HCT116 (cell line): ENCODE measurements at places on chromosomes 4 and X.
A peak's percentile ranks its signal among the peaks of the same experiment; 100 is the strongest.

GRCh38 chrX:29172880-29173279 is 585.6 kb downstream of the IL1RAPL1 start:
- H3K27me3 ChIP-seq: no peaks in the 10 kb centered on the region
- no peak overlapping the region for H3K27ac ChIP-seq
- no peak overlapping the region for H3K4me3 ChIP-seq
- H3K36me3 ChIP-seq: no peaks in the 10 kb centered on the region
- no peak for DNase-seq

DNA sequence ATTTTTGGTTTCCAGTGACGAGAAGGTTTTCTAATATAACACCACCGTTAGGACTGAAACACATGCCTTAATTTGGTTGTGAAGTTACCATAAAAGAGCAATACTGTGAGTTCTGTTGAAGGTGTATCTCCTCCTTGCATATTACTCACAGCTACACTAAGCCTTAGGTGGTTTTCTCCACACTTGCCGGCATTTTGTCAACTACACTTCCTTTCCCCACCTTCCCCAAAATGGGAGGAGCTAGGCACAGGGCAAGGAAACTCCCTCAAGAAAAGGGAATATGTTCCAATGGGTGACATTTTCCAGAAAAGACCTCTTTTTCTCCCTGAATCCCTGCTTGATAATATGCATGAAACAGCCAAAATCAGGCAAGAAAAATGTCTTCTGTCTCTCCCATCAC is 44.8 kb downstream of the RELL1 start:
- H3K27ac ChIP-seq: no peak overlapping the region
- no peak for DNase-seq

DNA sequence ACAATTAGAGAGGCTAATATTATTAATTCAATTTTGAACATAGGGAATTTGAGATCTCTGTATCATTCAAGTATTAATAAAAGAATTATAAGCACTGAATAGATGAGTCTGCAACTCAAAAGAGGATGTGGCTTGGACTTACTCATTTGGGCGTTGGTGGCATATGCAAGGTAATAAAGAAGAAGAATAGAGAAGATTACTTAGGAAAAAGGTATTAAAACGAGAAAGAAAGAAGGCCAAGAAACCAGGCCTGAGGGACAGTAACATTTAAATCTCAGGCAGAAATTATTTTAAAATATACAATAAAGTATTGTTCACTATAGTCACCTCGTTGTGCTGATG is 383.0 kb upstream of the INTU start:
- DNase-seq: no peak
- H3K4me1 ChIP-seq: no peaks in the 10 kb centered on the region

DNA sequence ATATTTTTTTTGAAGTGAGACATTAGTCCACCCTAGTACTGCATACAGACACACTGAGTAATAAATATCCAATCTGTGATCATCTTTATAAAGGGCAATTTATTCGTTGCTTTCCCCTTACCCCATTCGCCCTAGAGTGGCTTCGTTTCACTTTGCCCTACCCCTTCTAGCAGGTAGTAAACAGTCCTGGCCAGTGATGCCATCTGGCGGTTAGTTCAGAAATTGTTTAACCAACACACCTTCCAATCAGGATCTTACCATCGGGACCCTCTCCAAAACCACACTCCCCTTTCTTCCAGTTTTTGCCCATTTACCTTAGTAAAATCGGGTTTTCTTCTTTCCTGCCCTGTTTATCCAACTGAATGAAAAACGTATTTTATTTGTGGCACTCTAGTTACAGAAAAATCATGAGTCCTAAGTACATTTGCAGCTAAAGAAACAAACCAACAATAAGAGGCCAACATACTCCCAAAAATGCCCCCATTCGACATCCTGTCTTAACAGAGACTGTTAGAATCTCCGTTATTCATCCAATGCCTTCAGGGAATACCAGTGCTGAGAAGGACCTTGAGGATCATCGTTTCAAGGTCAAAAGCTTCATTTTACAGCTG is 2.2 kb downstream of the PPA2 start:
- no peak overlapping the region for H3K27ac ChIP-seq
- no peaks in the 10 kb centered on the region for H3K27me3 ChIP-seq
- DNase-seq: peak; percentile 69

DNA sequence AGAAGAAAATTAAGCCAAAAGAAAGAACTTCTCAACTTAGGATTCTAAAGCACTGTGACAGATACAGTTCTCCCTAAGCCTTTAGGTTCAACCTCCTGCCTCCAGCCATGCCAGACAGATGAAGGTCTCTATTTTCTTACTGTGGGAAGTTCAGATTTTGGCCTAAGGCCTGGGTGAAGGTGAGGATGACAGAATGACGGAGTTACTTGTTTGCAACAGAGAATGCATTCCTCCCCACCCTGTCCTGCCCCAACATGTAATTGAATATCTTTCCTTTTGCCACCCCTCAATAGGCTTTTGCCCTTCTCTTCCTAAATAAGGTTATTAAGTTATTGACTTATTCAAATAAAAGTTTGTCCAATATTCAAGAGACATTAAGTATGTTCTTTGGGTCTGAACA is 25.6 kb downstream of the SLC16A2 start:
- H3K36me3 ChIP-seq: no peaks in the 10 kb centered on the region
- H3K27me3 ChIP-seq: no peaks in the 10 kb centered on the region
- no peak for DNase-seq
- peaks cover 22% of the 10 kb centered on the region; the same call in 1 of the 2 replicates for H3K4me1 ChIP-seq

- H3K4me1 ChIP-seq: no peaks in the 10 kb centered on the region
- no peaks in the 10 kb centered on the region for H3K36me3 ChIP-seq
- no peaks in the 10 kb centered on the region for H3K27me3 ChIP-seq
- H3K27ac ChIP-seq: no peak overlapping the region
Measured at GRCh38 chrX:14076639-14077038, 46.9 kb upstream of the GEMIN8 start.

- no peak overlapping the region for H3K4me3 ChIP-seq
- no peaks in the 10 kb centered on the region for H3K4me1 ChIP-seq
Measured at GRCh38 chrX:72366178-72366577, 60.5 kb upstream of the CITED1 start.

GRCh38 chr4:83890816-83891215 is 354.9 kb downstream of the GPAT3 start:
- no peaks in the 10 kb centered on the region for H3K27me3 ChIP-seq
- DNase-seq: no peak
- H3K4me3 ChIP-seq: no peak overlapping the region
- H3K36me3 ChIP-seq: no peaks in the 10 kb centered on the region

GRCh38 chrX:111850975-111851374 is 25.0 kb upstream of the TRPC5OS start:
- no peak for DNase-seq
- no peaks in the 10 kb centered on the region for H3K27me3 ChIP-seq
- H3K4me1 ChIP-seq: no peaks in the 10 kb centered on the region
- H3K4me3 ChIP-seq: no peak overlapping the region
- no peaks in the 10 kb centered on the region for H3K36me3 ChIP-seq
- H3K27ac ChIP-seq: no peak overlapping the region

DNA sequence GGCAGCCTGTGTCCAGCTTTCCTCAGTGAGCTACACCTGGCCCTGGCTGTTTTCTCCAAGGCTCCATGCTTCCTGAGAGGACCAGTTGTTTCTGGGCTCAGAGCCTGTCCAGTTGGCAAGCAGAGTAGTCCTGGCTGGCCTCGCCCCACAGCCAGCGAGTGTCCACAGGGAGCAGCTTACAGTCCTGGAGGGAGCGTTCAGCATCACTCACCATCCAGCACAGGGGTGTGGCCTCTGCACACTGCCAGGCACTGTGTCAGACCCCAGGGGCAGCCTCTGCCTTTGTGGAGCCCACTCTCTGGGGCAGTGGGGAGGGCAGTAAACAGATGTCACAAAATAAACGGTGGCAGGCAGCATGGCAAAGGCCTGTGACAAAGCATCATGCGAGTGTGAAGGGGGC is 23.9 kb downstream of the EVC start:
- no peak for DNase-seq
- H3K36me3 ChIP-seq: no peaks in the 10 kb centered on the region
- H3K4me1 ChIP-seq: no peaks in the 10 kb centered on the region
- no peak overlapping the region for H3K27ac ChIP-seq

DNA sequence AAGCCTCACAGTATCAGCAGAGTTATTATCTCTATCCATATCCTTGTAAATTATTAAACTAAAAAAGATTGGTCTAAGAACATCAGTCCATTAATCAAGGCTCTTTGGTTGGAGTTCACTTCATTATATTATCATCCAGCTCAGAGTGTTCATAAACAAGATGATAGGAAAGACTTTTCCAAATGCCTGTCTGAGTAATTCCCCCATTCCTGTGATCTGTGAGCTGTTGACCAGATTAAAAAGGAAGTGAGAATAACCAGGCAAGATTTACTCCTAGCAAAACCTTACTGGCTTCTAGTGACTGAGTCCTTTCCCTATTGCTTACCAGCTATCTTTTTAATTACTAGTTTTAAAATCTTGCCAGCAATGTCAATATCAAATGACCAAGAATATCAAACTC is 14.9 kb downstream of the PKD2 start:
- no peak overlapping the region for H3K27ac ChIP-seq
- no peak overlapping the region for H3K4me3 ChIP-seq
- H3K27me3 ChIP-seq: no peaks in the 10 kb centered on the region
- DNase-seq: no peak

DNA sequence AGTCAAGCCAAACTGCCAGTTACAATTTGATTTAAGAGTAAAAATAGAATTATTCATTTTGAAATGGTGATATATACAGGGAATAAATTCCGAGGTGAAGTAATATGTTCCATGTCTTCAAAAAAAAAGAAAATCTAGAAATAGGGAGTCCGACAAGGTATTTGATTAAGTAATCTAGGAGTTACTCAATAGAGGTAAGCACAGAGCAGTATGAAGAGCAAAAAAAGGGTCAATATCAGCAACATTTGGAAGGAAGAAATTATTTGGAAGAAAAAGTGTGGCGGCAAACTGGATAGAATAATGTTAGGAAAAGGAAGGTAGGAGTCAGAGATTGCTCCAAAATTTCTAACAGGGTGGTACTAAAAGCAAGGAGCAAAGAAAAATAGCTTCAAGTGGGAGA is 113.7 kb upstream of the BMP3 start:
- H3K4me3 ChIP-seq: no peak overlapping the region
- DNase-seq: no peak
- no peaks in the 10 kb centered on the region for H3K4me1 ChIP-seq
- no peak overlapping the region for H3K27ac ChIP-seq
- peaks cover 29% of the 10 kb centered on the region for H3K27me3 ChIP-seq
